Activated CD8-positive, alpha-beta T cell treated with anti-CD3 and anti-CD28 coated beads for 36 hours (primary cell): ENCODE measurements at places on chromosomes 12 and 14. TPM values are rescaled to one million over a fixed set of nuclear protein-coding genes. Genes with fewer than 3 reads are reported as not detected.

GRCh38 chr12:124125203-124125871 is 152.3 kb downstream of the ZNF664 start:
- no peak for DNase-seq

DNA sequence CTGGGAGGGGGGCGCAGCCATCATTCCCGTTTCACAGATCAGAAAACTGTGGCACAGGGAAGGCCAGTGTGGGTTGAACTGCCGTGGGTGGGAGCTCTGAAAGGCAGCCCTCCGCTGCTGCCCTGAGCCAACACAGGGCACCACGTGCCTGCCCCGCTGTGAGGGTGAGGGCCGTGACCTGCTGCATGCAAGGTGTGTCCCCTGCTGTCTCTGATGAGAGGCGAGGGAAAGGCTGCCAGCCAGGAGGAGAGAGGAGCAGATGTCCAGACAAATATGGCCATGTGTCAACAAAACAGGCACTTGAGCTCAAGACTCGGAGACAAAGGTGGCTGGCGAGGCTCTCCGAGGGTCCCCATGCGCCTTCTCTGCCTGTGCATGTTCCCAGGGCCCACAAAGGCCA is 108.8 kb downstream of the RBM19 start:
- DNase-seq = no peak

DNA sequence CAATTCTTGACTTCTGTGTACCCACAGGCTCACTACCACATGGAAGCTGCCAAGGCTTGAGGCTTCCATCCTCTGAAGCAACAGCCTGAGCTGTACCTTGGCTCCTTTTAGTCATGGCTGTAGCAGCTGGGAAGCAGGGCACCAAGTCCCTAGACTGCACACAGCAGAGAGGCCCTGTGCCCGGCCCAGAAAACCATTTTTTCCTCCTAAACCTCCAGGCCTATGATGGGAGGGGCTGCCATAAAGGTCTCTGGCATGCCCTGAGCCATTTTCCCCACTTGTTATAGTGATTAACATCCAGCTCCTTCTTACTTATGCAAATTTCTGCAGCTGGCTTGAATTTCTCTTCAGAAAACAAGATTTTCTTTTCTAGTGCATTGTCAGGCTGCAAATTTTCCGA is 121.8 kb downstream of the RPS6KA5 start:
- no peak for DNase-seq

DNA sequence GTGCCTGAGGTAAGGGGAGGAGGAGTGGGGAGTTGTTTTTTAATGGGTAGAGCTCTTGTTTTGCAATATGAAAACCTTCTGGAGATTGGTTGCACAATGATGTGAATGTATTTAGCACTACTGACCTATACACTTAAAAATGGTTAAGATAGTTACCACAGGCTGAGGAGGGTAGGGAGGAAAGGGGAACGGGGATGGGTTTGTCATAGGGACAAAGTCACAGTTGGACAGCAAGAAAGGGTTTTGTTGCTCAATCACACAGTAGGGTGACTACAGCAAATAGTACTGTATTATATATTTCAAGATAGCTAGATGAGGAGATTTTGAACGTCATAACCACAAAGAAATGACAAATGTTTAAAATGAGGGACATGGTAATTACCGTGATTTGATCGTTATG is 1562.4 kb downstream of the AACS start:
- no peak for DNase-seq

GPRC5D gene
- total RNA-seq = not detected

OASL gene
- total RNA-seq = 11.4 TPM

E2F7 gene
- total RNA-seq = 3.0 TPM
